Smooth muscle cell of trachea (primary cell): ENCODE measurements at places on chromosomes 6 and 20. TPM values are rescaled to one million over a fixed set of nuclear protein-coding genes. Genes with fewer than 3 reads are reported as not detected.

The ANKRD66 gene
- total RNA-seq, result not detected in 2 replicates

The PEDS1 gene
- 11.3 and 19.8 TPM in 2 replicates for total RNA-seq

The KCNK5 gene
- not detected in 2 replicates for total RNA-seq

The DSP gene
- under 0.01 and 0.44 TPM in 2 replicates for total RNA-seq

The ACTR5 gene
- total RNA-seq, result 5.6 and 7.3 TPM in 2 replicates

The AAR2 gene
- 25.0 and 31.4 TPM in 2 replicates for total RNA-seq

The ID4 gene
- total RNA-seq, result 3.6 and 3.8 TPM in 2 replicates

The MRAP2 gene
- total RNA-seq, result 0.50 and 1.7 TPM in 2 replicates

The CDSN gene
- not detected in 2 replicates for total RNA-seq
